Stimulated activated CD4-positive, alpha-beta T cell treated with anti-CD3 and anti-CD28 coated beads, Interleukin-12 subunit alpha, Interleukin-12 subunit beta, amount 100 ng/mL, for 24 hours (primary cell): ENCODE measurements at places on chromosomes 12 and 14.

DNA sequence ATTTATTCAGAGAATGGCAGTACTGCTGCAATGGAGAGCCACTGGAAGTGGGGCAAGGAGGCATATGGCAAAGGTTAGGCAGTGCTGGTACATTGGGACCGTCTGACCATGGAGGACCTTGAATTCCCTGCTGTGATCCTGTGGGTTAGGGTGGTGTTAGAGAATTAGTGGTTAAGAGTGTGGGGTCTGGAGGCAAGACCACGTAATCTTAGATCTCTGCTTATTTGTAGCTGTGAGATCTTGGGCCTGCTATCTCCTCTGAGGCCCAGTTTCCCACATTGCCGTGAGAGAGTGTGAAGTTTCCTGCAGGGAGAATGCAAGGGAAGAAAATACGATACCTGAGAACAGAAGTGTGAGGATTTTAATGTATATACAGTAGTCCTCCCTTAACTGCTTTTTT lies 147.7 kb downstream of the ERC1 start:
- DNase-seq: no peak

DNA sequence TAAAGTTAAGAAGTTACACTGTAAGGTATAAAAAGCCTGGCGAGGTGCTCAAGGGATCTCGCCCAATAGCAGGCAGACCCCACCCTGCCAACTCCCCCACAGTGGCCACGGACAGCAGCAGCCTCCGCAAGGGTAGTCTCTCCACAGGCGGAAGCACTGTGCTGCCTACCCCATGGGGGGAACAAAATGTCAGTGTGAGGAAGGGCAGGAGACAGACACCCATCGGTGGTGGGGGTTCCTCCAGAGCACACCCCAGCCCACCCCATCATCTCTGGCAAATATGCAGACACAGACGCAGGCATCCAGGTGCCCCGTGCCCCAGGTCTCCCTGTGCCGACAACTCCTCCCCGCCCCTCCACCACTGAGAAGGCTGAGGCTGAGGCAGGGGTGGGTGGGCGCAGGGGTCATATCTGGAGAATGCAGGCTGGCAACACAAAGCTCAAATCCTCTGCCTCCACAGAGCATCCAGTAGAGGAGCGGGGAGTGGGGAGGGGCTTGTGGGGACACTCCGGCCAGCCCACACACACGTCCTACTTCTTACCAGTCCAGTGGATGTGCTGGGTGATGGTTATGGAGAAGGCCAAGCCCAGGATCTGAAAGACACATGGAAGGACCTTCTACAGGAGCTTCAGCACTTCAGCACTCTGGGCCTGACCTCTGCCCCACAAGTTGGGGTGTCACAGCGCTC lies 68.3 kb upstream of the DDX11 start:
- no peak for DNase-seq

DNA sequence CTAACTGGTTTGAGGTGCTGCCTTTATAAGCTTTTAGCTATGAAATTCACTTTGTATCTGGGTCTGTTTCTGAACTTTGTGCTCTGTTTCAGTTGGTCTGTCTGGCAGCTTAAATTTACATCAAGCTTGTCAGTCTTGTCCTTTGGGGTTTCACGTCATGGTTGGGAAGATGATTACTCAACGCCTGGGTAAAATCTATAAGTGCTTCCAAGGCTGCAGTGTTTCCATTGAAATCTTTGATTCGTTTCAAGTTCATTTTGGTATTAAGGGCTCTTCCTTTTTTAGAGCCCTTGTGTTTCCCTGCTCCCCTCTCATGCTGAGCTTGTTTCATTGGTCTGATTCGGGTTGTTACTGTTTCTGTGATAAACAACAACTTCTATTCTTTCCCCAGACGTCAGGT lies 58.2 kb downstream of the FBXW8 start:
- DNase-seq: no peak

- DNase-seq: no peak
Measured at GRCh38 chr12:121181181-121181580, 28.7 kb upstream of the P2RX4 start.

DNA sequence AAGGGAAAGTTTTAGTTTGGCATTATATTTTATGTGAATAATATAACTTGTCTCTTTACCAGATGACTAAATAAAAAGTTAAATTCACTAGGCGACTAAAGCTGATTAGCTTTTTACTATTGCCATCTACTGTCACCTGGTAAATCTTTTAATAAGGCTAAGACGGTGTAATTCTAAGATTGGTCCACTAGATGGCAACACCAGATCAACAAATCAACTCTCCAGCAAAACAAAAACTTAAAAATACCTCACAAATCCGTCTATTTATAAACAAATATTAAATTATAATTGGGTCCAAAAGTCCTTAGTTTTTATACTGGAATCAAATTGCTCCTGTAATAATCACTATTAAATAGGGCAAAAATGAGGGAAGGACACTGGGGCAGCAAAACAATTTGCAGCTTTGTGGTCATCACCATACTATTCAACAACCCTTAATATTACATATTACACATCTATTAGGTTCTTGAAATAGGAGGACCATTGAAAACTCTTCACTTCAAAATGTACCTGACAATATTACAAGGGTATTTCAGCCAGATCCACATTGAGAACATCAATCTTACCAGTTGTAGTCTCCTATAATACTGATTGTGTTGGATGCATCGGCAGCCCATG lies 47.9 kb downstream of the GALC start:
- no peak for DNase-seq

DNA sequence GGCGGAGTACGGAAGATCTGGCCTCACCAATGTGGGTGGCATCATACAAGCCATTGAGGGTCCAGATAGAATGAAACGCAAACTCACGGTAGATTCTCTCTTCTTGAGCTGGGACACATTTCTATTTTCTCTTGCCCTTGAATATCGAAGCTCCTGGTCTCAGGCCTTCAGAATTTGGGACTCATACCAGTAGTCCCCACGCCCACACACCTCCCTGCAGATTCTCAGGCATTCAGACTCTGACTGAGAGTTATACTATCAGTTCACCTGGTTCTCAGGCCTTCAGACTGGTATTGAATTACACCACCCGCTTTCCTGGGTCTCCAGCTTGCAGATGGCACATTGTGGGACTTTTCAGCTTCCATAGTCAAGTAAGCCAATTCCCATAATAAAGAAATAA lies 37.8 kb downstream of the EIF2S3B start:
- no peak for DNase-seq

- no peak for DNase-seq
Measured at GRCh38 chr12:124172636-124173035, 122.3 kb upstream of the RFLNA start.

DNA sequence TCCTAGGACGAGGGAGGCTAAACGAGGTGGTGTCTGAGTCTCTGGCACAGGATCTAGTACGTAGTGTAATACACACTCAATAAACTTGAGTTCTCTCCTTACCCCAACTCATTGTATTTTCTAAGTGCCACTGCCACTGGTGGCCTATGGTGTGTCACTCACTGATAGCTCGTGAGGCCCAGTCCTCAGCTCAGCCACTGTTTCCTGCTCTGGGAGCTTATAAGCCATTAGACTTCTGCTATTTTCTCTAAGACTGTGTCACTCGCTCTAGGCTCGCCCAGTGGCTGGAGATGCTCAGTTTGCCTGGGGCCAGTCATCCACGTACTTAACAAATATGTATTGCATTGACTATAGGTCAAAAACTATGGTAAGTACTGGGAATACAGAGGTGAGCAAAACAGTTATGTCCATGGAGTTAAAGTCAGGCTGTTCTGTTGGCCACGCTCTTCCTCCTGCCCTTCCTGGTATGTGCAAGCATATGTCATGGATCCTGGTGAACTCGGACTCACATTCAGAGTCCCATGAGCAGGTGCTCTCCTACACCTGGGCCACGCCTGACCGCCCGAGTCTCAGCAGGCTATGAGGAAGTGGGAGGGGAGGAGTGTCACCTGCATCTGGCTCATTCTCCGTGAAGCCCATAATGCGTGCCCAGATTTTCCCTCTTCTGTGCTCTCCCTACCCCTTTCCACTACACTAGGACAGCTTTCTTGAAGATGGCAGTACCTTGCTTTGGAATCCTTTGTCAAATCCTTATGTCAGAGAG lies 41.6 kb downstream of the DEGS2 start:
- no peak for DNase-seq

- no peak for DNase-seq
Measured at GRCh38 chr14:24249230-24250021, 7.0 kb upstream of the TINF2 start.

- peak; percentile 6 for DNase-seq
Measured at GRCh38 chr14:74763803-74764531, 851 bp downstream of the YLPM1 start.

- DNase-seq: no peak
Measured at GRCh38 chr12:101181776-101182175, 28.3 kb downstream of the SLC5A8 start.

DNA sequence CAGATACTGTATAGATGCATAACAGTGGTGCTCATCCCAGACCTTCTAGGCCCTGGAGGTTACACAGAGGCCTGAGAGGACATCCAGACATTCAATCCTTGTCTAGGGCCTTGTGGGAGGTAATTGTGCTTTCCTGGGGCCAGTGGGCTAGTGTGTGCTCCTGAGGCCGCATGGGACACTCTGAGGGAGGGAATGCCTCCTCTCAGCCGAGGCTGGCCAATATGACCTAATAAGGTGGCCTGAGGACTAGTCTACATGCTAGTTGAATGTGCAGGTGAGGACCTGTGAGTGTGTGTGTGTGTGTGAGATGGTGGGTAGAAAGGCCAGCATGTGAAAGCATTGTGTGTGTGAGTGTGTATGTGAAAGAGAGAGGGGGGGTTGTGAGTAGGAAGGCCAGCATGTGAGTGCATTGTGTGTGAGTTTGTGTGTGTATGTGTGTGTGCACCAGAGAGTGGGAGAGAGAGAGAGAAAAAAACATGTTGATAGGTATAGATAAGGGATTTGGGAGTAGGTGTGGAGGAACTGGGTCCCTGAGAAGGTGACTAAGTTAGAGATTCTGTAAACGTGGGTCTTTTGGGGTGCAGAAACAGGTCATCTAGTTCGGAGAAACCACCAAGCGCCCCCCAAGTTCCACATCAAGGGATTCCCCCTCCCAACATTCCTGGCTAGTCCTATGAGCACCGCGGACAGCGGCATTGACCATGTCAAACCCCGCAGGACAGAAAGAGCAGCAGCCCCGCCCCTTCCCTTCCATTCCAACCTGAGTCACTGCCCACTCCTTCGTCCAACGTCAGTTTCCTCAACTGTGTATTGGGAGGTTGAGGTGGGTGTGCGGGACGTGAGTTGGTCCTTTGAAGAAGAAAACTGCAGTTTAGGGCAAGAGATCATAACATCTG lies 9.7 kb upstream of the KRT81 start:
- DNase-seq: no peak

DNA sequence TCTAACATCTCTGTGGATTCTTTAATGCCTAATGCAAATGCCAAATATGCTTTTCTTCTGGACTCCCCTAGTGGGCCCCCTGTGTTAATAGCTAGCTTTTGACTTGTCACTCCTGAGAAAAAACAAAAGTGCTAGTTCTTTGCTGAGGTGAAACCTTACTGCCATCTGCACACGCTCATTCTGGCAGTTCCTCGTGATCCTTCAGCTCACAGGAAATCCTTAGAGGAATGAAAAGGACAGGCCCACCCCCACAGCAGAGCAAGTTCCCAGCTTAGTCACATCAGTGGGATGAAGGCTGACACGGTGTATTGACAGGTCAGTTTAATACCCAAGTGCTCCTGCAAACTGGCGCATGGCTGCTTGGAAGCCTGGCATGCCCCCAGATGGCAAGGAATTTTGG lies 165.1 kb upstream of the ATP2B1 start:
- DNase-seq: no peak

DNA sequence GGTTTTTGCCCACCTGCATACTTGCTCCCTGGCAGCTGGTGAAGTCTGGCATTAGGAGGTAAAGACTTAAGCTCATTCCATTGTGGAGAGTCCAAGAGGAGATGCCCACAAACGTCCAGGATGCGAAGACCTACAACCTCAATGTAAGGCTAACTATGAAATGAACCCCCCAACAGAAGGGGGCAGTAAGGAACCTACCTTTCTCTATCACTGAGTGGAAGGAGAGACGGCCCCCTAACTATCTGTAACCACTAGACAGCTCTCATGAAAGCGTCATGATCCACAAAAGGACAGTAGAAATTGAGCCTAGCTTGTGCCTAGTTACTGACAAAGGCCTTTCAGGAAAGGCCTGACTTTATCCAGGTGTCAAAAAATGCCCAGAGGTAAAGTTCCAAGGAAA lies 55.3 kb downstream of the ZFYVE21 start:
- no peak for DNase-seq

GRCh38 chr12:95663525-95663924 lies 112.2 kb upstream of the USP44 start:
- no peak for DNase-seq

GRCh38 chr12:106068296-106068695 lies 70.5 kb downstream of the NUAK1 start:
- DNase-seq: no peak

GRCh38 chr12:103809154-103809553 lies 31.9 kb downstream of the NT5DC3 start:
- DNase-seq: no peak

GRCh38 chr14:81312289-81312876 lies 87.7 kb downstream of the STON2 start:
- DNase-seq: no peak

DNA sequence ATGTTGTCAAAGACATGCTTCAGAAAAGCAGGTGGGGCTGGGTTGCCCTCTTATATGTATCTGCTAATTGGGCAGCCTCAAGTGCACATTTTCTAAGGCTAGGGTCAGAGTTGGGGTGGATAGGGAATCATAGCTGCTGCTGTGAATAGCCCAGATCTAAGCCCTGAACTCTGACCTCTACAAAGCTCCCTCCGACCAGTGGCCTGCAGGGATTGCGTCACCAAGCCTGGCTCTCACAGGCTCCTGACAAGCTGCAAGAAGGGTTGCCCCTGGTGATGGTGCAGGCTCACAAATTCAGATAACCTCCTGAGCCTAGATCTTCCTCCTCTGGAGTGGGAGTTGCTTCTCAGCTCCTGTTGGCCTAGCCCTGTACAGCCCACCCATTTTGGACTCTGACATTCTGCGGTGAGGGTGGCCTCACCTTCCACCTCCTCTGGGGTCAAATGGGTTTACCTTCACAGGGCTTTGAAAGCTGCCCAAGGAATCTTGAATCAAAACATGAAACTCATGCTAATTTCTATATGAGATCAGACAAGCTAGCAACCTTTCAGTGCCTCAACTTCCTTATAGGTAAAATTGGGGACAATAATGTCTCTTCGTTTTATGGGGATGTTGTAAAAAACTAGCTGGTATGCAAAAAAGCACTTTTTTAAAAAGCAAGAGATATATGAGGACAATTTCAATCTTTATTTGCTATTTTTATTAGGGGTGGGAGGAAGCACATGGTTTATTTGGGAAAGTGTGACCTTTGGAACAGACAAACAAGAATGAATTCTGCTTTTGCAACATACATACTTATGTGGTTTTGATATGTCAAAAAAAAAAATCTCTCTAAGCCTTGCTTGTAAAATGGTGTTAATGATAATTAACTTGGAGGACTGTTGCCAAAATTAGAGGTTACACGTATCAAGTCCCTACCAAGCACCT lies 4.9 kb upstream of the SUSD6 start:
- DNase-seq: no peak

- DNase-seq: no peak
Measured at GRCh38 chr12:106328735-106329134, 26.2 kb downstream of the TCP11L2 start.

DNA sequence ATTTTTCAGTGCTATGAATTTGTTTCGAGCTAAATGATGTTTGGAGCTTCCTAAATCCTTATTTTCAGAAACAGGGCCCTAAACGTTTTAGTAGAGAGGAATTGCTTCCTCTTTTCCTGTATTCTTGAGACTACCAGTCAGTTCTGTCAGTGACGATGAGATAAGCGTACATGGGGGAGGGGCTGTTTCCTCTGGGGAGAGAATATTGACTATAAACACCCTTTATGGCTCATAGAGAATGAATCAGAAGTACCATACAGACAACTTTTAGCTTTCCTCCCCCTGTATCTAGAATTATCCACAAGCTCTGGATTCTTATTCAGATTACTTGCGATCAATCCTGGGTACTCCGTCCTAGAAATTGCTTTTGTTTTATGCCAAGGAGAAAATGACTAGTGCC lies 5.1 kb downstream of the TBK1 start:
- no peak for DNase-seq
